ENCODE measurements at places on chromosomes 11 and 22. TPM values are rescaled to one million over a fixed set of nuclear protein-coding genes. Genes with fewer than 3 reads are reported as not detected.
A peak's percentile ranks its signal among the peaks of the same experiment; 100 is the strongest.

APOA4 gene
- polyA plus RNA-seq, result 749 TPM

MPZL2 gene
- polyA plus RNA-seq, result 3.1 TPM

PPARA gene
- 53.6 TPM for polyA plus RNA-seq

DNHD1 gene
- polyA plus RNA-seq, result 9.7 TPM

FUT4 gene
- polyA plus RNA-seq, result 15.9 TPM

GGT1 gene
- 581 TPM for polyA plus RNA-seq

NXPE4 gene
- polyA plus RNA-seq, result not detected

PHOX2A gene
- 3.3 TPM for polyA plus RNA-seq

ACR gene
- polyA plus RNA-seq, result not detected

RAG2 gene
- polyA plus RNA-seq, result not detected

CCDC83 gene
- polyA plus RNA-seq, result not detected

OVOL1 gene
- polyA plus RNA-seq, result 16.2 TPM

GRCh38 chr11:83691451-83691950, 405.3 kb upstream of the CCDC90B start:
- DNase-seq, result peak; percentile 72
- H3K36me3 ChIP-seq, result no peaks in the 10 kb centered on the region
- H3K27ac ChIP-seq, result peak overlapping the region; percentile 70
- no peaks in the 10 kb centered on the region for H3K4me1 ChIP-seq

GRCh38 chr22:20624161-20624616, 116.8 kb downstream of the MED15 start:
- H3K4me1 ChIP-seq, result no peaks in the 10 kb centered on the region
- H3K27ac ChIP-seq, result no peak overlapping the region
- no peak overlapping the region for H3K4me3 ChIP-seq

GRCh38 chr11:2136209-2136951, 2.8 kb downstream of the IGF2 start:
- DNase-seq, result no peak
- peaks cover 11% of the 10 kb centered on the region for H3K4me1 ChIP-seq
- H3K27ac ChIP-seq, result no peak overlapping the region
- no peak overlapping the region for H3K4me3 ChIP-seq
- H3K36me3 ChIP-seq, result peaks cover 44% of the 10 kb centered on the region

GRCh38 chr11:116302756-116303155, 470.0 kb downstream of the BUD13 start:
- H3K4me1 ChIP-seq, result no peaks in the 10 kb centered on the region
- H3K36me3 ChIP-seq, result no peaks in the 10 kb centered on the region
- DNase-seq, result no peak

- H3K4me1 ChIP-seq, result no peaks in the 10 kb centered on the region
- H3K4me3 ChIP-seq, result no peak overlapping the region
- no peaks in the 10 kb centered on the region for H3K36me3 ChIP-seq
- no peaks in the 10 kb centered on the region for H3K27me3 ChIP-seq
These were observed 69.8 kb downstream of the CD44 start for GRCh38 chr11:35208795-35209194.

DNA sequence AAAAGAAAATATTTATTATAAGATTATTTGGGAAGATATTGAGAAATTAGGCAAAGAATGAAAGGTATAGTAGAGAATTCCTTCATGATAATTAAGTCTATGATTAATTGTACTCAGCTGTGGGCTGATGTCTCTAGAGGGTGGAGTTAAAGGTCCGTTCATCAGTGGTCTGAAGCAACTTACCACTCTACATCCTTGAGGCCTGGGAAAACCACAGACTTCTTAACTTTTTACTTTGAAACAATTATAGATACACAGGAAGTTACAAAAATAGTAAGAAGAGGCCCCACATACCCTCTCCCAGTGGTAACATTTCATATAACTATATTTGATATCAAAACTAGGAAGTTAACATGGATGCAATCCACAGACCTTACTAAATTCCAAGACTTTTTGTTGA, 167.0 kb upstream of the NECTIN1 start:
- no peaks in the 10 kb centered on the region for H3K36me3 ChIP-seq
- DNase-seq, result no peak
- no peak overlapping the region for H3K27ac ChIP-seq
- H3K27me3 ChIP-seq, result no peaks in the 10 kb centered on the region
- H3K4me1 ChIP-seq, result no peaks in the 10 kb centered on the region

DNA sequence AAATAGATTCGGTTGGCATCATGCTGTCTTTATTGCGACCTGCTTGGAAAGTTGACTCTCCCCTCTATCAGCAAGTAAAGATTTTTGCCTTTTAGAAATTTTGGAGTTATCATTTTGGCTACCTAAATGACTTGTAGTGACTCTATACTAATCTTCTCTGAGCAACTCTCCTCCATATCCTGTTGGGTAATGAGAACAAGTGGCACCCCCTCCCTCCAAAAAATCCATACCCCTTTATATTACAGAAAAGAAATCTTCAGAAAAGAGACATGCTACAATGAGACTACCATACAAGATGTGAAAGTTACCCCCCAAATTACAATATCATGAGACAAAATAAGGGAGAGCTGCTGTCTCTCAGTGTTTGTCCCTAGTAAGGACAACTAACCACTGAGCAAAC, 1.2 kb downstream of the JAML start:
- H3K27ac ChIP-seq, result peak overlapping the region; percentile 60
- H3K27me3 ChIP-seq, result no peaks in the 10 kb centered on the region
- no peaks in the 10 kb centered on the region for H3K4me1 ChIP-seq
- no peak for DNase-seq
- no peak overlapping the region for H3K4me3 ChIP-seq
- peaks cover 2% of the 10 kb centered on the region for H3K36me3 ChIP-seq

DNA sequence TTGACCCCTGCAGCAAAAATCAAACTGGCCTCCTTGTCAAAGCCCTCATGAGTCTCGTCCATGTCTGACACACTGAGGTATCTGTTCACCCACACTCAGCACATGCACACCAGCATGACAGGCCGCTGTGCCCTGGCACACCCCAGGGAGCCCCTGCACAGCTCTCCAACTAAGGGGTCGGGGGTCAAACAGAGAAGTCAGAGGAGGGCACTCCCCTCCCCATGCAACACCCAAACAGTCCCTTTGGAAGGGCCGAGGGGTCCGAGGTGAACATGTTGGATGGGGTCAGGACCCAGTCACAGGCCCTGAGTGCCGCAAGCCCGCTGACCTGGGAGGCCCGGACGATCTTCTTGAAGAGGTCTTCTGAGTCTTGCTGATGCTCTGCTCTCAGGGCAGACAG, 14.6 kb downstream of the SUN2 start:
- no peaks in the 10 kb centered on the region for H3K4me1 ChIP-seq
- H3K4me3 ChIP-seq, result no peak overlapping the region
- peaks cover 58% of the 10 kb centered on the region for H3K36me3 ChIP-seq
- no peak for DNase-seq
- H3K27ac ChIP-seq, result no peak overlapping the region

DNA sequence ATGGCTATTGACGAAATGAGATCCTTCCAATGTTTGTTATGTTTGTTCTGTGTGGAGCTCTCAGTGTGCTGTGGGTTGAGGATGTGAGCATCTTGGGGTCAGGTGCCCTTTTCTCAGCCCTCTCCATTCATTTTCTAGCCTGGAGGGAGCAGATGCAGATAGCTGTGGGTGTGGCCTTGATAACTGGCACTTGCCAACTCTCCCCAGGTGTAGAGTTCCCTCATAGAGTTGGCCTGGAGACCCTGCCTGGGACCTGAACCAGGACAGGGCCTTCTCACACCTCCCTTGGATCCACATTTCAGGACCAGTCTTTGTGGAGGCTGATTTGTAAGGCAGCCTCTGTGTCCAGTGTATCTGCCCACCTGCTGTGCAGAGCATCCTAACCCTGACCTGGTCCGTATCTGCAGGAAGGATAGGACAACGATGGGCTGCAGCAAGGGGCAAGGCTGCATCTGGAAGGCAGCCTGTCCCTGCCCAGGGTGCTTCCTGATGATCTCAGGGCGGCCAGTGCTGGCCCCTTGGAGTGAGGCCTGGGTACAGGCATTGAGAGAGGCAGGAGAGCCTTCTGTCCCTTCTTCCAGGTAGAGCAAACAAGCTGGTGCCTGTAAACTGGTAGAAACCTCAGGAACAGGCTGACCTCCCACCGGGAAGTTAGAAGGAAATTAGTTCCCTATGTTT, 245.9 kb downstream of the TBC1D22A start:
- no peak overlapping the region for H3K4me3 ChIP-seq
- H3K4me1 ChIP-seq, result peaks cover 14% of the 10 kb centered on the region
- no peaks in the 10 kb centered on the region for H3K27me3 ChIP-seq
- DNase-seq, result no peak
- no peak overlapping the region for H3K27ac ChIP-seq

DNA sequence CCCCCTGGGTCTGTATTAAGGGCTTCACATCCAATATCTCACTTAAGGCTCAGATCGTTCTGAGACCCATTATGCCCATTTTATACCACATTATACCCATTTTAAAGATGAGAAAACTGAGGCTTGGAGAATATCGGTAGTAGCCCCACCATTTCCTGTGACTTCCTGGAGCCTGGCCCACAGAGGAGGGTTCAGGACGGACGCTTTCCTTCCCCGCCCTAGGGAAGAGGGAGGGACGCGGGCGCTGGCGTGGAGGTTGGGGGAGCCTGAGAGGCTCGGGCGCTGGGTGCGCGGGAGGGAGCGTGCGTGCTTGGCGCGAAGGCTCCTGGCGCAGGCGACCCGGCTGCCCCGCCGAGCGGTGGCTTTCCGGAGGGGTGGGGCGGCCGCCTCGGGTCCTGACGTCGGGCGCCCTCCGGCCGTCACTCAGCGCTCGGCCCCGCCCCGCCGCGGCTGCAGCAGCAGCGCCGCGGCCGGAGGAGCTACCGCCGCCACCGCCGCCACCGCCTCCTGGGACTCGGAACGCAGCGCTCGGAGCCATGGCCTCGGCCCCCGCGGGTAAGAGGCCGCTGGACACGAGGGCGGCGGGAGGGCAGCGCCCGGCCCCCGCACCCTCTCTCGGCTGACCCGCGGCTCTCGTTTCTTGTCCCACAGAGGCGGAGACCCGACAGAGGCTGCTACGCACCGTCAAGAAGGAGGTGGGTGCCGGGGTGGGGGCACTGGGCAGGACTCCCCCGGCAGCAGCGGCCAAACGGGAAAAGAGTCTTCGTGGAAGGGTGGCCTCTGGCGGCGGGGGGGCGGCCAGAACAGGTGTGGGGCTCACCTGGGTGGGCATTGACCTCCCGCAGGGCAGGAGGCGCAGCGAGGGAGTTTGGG, at the start of gene SGSM1:
Gene SGSM1, plus strand, starts transcription at position 422 of the 873 bp plus-strand sequence. Its CDS starts 115 bp downstream, at position 537.
- peak; percentile 94 for DNase-seq
- no peaks in the 10 kb centered on the region for H3K4me1 ChIP-seq
- H3K36me3 ChIP-seq, result no peaks in the 10 kb centered on the region
- H3K4me3 ChIP-seq, result peak within 1 kb of the TSS; percentile 36
- H3K27me3 ChIP-seq, result no peaks in the 10 kb centered on the region

DNA sequence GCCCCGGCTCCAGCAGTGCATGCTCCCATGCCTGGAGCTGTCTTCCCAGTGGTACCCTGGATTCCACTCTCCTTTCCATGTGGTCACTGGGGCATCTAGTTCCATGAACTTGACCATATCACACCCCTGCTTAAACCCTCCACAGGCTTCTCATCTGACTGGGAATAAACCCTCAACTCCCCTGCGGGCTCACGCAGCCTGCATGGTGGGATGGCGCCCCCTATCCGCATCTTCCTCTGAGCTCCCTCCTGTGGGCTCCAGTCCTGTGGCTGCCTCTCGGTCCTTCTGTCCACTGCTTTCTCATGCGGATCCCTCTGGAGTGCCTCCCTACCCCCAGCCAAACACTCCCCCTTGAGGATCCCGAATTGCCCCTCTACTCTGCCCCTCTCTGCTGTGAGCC, 41.4 kb upstream of the TTLL12 start:
- no peaks in the 10 kb centered on the region for H3K27me3 ChIP-seq
- no peaks in the 10 kb centered on the region for H3K4me1 ChIP-seq
- H3K36me3 ChIP-seq, result no peaks in the 10 kb centered on the region
- peak; percentile 10 for DNase-seq

DNA sequence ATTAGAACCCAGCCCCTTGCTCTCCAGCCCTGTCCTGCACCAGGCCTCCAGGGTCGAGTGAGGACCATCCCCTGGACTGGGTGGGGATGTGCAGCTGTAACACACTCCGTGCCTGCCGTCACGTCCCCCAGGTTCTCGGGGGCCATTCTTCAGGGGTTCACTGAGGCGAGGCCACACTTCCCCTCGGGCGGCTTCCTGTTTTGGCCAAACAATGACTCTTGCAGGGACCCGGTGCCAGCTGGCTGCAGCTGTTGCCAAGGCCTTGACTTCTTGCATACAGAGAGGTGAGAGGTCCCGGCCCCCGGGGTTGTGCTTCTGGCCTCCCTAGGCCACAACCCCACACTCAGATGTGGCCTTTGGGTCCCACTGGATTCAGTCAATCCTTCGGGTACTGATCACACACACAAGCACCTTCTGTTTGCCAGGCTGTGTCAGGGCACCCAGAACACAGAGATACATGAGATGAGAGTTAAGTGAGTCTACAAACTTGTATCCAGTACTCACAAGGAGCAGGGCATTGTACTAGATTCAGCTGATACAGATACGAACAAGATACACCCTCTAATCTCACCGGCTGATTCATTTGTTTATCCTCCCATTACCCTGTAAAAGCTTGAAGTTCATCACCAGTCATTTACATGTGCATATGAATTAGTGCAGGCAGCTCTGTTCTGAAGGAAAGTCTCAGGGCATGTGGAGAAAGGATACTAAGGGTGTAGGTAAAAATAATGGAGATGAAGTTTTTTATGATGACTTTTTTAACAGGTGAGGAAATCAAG, 32.9 kb downstream of the LRRC32 start:
- H3K27me3 ChIP-seq, result no peaks in the 10 kb centered on the region
- no peaks in the 10 kb centered on the region for H3K36me3 ChIP-seq

GRCh38 chr11:34165786-34166555, 60.5 kb downstream of the NAT10 start:
- peaks cover 26% of the 10 kb centered on the region for H3K36me3 ChIP-seq
- H3K4me1 ChIP-seq, result no peaks in the 10 kb centered on the region

- H3K27ac ChIP-seq, result no peak overlapping the region
- H3K27me3 ChIP-seq, result no peaks in the 10 kb centered on the region
- H3K36me3 ChIP-seq, result no peaks in the 10 kb centered on the region
These were observed 36.7 kb downstream of the KIF18A start for GRCh38 chr11:28071305-28071704.

- H3K4me3 ChIP-seq, result no peak overlapping the region
- no peaks in the 10 kb centered on the region for H3K4me1 ChIP-seq
- H3K27ac ChIP-seq, result no peak overlapping the region
- H3K36me3 ChIP-seq, result no peaks in the 10 kb centered on the region
These were observed 70.9 kb upstream of the SC5D start for GRCh38 chr11:121221496-121222200.

DNA sequence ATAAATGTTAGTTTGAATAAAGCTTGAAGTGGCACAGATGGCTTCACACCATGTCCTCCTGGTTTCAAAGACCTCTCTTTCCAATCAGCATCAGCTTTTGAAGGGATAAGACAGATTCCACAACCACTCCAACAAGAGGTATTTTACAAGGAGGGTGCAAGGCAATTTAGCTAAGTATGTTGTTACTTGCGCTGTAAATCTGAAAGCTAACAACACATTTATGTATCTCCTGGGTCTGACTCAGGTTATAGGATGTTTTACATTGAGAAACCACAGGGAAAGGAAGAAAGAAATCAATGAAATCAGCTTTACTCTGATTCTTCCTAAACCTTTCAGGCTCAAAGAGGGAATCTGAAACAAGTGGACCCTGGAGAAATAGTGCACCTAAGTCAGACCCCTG, 12.1 kb downstream of the CWC15 start:
- H3K27ac ChIP-seq, result no peak overlapping the region
- H3K4me1 ChIP-seq, result peaks cover 2% of the 10 kb centered on the region
- H3K4me3 ChIP-seq, result no peak overlapping the region
- H3K27me3 ChIP-seq, result no peaks in the 10 kb centered on the region

GRCh38 chr11:43992834-43993637, 50.6 kb downstream of the C11orf96 start:
- no peaks in the 10 kb centered on the region for H3K27me3 ChIP-seq
- H3K36me3 ChIP-seq, result no peaks in the 10 kb centered on the region
- peak; percentile 32 for DNase-seq
- peaks cover 10% of the 10 kb centered on the region for H3K4me1 ChIP-seq
- no peak overlapping the region for H3K4me3 ChIP-seq

- H3K27ac ChIP-seq, result no peak overlapping the region
- no peak overlapping the region for H3K4me3 ChIP-seq
- no peaks in the 10 kb centered on the region for H3K4me1 ChIP-seq
- DNase-seq, result no peak
- no peaks in the 10 kb centered on the region for H3K36me3 ChIP-seq
These were observed 815.7 kb downstream of the BRD1 start for GRCh38 chr22:49011769-49012648.
